ENCODE measurements at places on chromosomes 1 and 21. TPM values are rescaled to one million over a fixed set of nuclear protein-coding genes. Genes with fewer than 3 reads are reported as not detected.

- no peak for DNase-seq
Measured at GRCh38 chr21:42376338-42376982, 10.1 kb upstream of the TFF1 start.

DNA sequence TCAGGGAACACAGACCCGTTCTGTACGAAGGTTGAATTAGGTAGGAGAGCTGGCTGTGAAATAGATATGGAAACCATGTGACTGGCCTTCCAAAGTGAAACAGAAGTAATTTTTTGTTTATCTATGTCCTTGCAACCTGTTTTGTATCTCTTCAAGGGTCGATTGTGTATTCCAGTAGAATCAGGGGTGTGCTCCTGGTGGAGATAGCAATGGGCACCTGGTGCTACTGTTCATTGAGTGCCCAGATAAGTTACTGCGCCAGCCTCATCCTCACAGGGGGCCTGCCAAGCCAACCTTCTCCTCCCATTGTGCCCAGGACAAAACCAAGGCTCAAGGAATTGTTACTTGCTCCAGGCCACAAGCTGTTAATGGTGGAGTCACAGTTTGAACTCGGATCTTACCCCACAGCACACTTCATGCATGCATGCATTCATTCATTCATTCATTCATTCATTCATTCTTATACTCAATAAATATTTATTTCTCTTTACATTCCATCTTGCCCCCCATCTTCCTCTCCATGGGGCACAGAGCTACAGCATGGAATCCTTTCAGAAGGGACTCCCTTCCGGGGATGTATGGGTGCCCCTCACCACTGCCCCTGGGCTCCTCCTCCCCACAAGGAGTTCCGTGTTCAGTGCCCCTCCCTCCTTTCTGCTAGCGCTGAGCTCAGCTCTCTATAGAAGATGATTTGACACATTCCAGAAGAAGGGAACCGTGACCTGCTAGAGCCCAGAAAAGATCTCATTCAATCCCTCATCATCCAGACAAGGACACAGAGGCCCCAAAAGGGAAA is 24.0 kb downstream of the ADORA1 start:
- no peak for DNase-seq

- DNase-seq = no peak
Measured at GRCh38 chr1:233639611-233640010, 25.7 kb downstream of the KCNK1 start.

DNA sequence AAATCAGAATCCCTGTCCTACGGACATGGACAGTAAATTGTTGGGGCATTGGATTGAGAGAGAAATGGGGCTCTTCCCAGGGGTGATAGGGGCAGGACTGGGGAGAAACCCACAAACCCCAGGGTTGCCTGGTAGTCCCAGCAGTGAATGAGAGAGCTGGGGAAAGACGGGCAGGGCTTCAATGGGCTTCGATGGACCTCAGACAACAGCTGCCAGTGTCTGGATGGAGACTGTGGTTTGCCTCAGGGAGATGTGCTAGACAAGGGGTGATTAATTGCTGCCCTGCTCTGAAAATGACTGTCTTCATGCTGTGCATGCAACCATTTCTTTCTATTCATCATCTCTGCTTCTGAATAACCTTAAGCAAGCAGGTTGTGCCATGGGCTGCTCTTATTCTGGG is 7.4 kb downstream of the GPR25 start:
- peak; percentile 39 for DNase-seq

DNA sequence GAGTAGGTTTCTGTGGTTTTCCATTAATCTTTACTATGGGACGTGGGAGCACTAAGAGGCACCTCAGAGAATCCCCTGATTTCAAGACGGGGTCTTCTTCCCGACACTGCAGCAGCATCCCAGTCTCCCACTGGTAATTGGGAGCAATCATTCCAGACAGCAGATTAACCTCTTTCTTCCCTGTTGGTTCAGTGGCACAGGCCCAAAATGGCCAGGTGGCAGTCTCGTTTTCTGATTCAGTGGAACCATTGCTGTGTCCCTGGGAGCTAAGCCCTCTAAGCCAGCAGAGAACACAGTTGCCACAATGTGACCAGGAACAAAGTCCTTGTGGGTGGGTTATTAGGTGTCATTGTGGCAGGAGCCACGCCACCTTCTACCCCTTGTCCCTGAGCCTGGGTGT is 342.1 kb downstream of the MATN1 start:
- DNase-seq = peak; percentile 36

DNA sequence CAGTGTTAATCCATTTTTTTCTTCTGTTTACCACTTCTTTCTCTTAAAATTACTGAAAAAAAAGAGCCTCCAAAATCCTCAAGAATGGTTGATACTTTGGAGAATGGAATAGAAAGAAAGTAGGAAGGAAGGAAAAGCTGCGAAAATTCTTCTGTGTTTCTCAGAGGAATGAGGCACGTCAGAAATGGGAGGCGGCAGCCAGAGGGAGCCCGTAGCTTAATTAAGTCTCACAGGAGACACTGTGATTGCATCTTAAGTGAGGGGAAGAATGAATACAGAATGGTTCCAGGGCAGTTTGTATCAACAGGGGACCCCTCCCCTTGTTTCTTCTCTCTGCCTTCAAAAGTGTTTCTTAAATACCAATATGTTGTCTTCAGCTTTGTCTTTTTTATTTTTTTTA is 1099.5 kb downstream of the PLA2G4A start:
- DNase-seq = no peak

DNA sequence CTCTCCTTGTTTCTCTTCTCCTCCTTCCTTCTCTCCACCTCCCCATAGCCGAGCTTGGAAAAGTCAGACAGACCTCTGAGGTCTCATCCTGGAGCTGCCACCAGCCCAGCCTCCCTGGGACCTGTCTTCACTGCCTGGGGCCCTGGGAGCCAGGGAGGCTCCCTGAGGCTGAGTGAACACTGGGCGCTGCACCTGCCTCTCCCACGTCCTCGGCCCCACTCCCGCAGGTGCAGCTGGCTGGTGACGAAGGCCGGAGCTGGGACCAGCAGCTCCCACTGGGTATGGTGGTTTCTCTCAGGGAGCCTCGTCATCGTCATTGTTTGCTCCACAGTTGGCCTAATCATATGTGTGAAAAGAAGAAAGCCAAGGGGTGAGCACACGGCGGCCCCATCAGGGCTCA is 5.3 kb downstream of the TNFRSF14 start:
- no peak for DNase-seq

- no peak for DNase-seq
Measured at GRCh38 chr1:30612536-30613065, 110.8 kb downstream of the MATN1 start.

The OLFML3 gene
- 22.2 TPM for total RNA-seq

DNA sequence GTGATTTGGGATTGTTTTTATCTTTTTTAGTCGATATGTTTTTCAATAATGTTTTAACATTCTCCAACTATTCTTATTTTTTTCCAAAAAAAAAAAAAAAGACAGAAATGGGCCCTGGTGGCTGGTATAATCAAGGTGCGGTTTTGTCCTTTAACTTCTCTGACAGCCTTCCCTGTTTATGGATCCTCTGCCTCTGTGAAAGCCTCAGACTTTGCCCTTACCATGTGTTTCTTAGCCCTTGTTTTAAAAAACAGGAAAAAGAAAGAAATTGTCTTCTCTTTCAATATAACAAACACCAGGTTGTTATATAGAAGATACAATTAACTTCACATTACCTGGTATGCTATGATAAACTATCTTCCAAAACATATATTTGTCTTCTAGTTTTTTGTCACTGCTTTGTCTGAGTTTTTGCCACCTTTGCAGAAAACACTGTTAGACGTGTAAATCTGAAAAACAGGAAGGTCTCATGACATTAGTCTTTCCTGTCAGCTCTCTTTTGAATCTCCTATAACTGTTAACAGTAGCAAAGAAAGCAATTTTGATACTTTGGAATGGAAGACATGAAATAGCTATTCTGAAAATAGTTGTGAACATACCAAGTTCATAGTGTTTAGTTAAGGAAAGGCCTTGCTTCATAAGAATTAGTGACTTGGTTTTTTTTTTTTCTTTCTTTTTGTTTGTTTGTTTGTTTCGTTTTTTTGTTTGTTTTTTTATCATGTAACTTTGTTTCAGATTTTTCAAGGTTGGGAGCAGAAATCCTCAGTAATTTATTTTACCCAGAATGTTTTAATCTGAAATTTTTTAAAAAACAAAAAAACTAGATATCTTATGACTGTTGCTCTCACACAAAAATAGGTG is 31.7 kb upstream of the CACYBP start:
- DNase-seq = no peak

DNA sequence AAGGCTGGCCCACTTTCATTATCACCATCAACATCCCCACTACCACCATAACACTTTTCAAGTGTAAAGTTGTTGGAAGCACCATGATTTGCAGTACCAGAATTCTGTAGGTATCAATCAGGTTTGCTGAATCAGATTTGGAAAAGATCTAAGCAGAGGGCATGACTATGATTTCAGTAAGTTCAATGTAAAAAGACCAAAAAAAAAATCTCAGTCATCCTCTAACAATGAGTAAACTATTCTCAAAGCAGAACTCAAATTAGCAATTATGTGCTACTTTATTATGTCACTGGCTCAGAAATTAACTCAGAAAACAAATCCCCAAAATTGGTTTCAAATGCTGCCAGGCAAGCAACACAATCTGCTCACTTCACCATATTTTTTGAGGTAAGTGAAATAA is 187.8 kb upstream of the HP1BP3 start:
- no peak for DNase-seq

The KIF1B gene
- total RNA-seq = 44.1 TPM

- DNase-seq = no peak
Measured at GRCh38 chr1:150150133-150151021, 661 bp downstream of the PLEKHO1 start.

The ARL8A gene
- total RNA-seq = 68.4 TPM

DNA sequence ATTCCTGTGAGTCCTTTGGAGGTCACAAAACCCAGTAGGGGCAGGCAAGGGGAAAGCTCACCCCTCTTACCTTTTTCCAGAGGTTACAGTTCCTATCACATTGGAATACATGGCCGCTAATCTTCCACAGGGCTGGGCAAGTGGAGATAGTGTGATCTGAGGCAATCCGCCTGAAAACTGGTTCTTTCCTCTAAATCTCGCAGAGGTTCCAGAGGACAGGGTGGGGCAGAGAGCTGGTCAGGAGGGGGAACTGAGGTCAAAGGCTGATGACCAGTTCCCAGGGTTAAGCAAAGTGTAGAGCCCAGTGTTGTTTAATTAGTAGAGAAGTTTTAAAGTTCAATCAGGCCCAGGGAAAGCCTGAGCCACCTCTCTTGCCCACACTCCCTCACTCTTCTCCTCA is at the start of gene SERPINC1:
SERPINC1 (minus strand) TSS at position 179 of the 400 bp plus-strand sequence; CDS start at position 111, 68 bp downstream.
- no peak for DNase-seq

DNA sequence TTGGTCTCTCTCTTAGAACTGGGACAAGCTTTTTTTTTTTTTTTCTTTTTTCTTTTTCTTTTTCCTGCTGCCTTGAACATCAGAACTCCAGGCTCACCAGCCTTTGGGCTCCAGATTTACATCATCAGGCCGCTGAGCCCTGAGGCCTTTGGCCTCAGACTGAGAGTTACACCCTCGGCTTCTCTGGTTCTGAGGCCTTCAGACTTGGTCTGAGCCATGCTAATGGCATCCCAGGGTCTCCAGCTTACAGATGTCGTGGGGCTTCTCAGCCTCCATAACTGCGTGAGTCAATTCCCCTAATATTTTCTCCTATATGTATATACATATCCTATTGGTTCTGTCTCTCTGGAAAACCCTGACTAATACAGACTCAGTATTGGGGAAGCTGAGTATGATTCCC is 36.5 kb upstream of the RC3H1 start:
- DNase-seq = no peak

- peak; percentile 90 for DNase-seq
Measured at GRCh38 chr1:13543451-13544220, 29.8 kb upstream of the LRRC38 start.

GRCh38 chr1:229066591-229066990 is 204.3 kb upstream of the RAB4A start:
- no peak for DNase-seq

DNA sequence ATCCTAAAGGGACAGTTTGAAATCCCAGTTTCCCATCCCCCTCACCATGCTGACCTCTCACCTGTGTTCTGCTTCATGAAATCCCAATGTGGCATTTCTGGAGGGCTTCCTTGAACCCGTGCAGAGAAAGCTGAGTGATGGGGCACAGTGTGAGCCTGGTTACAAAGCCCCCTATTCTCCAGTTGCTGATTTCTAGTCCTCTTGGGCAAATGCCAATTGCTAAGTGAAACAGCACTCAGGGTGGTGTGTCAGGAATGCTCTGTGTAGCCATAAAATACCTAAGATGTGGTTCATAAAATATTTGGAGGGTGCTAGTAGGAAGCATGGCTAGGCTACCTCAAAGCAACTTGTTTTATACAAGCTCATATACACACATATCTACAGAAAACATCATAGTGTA is 32.0 kb downstream of the SUSD4 start:
- DNase-seq = no peak

GRCh38 chr21:28216976-28217523 is 775.6 kb downstream of the LTN1 start:
- DNase-seq = no peak
